ENCODE measurements at places on chromosomes 5 and 9.

GRCh38 chr5:105218018-105218417, 1655.4 kb upstream of the NUDT12 start:
- DNase-seq: no peak

DNA sequence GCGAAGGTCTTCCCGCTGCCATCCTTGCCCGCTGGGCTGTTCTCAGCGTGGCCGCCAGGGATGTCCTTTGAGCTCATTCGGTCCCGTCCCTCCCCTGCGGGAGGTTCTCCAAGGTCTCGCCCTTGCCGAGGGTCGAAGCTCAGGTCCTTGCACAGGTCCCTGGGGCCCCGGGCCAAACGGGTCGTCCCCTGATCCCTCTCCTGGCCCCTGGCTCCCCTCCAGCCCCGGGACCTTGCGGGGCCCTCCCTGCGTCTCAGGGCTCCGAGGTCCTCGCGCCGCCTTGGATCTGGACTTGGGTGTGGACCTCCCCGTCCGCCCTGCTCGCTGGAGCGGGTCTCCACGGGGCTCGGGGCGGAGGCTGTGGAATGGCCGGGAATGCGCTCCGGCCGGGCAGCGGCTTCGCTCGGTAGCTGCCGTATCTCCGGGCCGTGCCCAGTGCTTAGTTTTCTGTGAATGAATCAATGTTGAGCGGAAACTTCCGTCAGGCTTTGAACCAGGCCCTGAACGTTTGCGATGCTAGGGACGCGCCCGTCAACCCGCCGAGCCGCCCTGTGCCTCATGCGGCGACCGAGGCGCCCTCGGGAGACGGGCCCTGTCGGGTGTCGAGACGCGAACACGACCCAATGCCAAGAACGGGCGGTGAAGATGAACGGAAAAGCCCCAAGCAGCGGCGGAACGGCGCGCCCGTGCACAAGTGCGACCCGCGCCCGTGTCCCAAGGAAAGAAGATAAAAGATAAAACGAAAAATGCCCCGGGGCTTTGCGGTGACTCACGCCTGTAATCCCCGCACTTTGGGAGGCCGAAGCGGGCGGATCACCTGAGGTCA, 780 bp downstream of the RNU6ATAC start:
- DNase-seq: peak; percentile 47

DNA sequence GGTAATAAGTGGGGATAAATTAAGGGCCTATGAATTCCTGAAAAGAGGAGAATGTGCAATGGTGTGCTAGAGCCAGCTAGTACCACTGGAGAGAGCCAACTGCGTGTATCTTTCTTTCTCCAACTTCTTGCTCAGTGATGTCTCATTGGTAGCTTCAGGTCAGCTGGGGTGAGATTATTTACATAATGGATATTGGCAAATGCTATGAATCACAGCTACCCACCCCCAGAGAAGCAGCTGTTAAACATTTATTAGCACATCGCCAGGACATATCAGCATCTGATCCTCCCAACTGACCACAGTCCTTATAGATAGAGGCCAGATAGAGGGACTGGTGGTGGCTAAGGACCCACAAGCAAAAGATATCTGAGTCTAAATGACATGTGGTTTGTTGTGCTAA, 421.3 kb downstream of the ACTL7B start:
- no peak for DNase-seq

DNA sequence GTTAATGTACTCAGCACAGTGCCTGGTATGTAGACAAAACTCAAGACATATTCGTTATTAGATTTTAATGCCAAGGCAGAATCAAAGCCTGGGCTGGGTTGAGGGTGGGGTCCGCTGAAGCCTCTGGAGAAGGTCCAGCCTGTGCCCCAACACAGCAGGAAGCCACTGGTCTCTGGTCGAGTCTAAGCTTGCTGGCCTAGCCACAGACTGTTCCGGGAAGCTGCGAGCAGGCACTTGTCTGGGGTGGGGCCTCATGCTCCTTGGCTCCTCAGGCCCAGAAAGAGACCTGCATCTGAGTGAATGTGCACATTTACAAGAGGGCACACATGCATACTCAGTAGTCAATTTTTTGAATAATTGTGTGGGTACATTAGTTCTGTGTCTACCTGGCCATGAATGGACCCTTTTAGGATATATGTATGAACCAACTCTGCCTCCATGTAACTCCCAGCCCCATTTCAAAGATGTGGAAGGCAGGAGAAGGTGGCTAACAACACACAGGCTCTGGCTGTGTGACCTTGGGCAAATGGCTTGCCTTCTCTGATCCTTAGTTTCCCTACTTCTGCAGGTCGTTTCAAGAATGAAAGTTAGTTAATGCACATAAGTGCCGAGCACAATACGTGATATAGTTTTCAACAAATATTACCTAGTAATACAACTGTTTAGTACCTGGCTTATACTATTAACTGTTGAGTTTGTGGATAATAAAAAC, 18.3 kb downstream of the FAT2 start:
- no peak for DNase-seq

GRCh38 chr5:145946112-145946861, 9.9 kb downstream of the SH3RF2 start:
- no peak for DNase-seq

DNA sequence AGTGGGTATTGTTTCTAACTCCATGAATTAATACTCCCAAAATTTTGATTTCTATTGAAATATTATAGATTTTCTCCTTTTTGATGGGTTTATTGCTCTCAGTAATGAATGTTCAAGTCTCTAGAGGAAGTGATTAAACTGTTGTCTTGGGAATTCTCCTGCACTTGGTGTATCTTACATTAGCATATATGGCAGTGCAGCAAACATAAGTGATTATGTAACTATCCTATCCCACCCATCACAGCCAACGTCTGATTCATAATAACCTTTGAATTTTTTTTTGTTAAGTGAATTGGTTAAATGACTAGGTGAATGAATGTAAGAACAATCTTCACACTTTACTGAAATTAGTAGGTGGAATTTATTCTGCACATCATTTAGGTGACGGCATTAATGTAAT, 483.7 kb downstream of the TAF11L14 start:
- DNase-seq: no peak

DNA sequence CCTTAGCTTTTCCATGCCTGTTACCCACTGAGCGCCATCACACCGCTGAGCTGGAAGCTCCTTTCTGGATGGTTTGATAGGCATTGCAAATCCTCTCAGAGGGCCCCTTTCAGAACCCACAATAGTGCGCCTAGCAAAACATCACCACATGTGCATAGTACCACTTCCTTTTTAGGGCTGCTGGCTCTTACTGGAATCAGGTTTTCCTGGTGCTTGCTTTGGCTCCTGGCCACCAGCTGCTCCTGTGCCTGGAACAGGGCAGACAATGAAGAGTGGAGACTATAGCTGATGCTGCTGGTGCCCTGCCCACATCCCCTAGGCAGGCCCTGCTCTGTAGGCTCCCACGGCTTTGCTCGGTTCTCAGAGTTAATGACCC, 163.6 kb upstream of the SEMA6A start:
- DNase-seq: no peak

DNA sequence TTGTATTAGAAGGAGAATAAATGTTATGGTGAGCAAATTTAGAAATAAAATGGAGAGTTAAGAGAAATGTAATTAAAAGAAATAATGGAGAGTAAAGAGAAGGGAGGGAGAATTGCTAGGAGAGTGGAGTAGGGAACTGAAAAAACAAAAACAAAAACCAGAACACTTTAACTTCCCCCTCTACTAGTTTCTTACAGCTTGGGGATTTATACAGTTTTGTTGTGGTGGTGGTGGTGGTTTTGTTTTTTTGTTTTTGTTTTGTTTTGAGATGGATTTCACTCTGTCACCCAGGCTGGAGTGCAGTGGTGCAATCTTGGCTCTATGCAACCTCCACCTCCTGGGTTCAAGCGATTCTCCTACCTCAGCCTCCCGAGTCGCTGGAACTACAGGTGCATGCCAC, 322.4 kb downstream of the TMEM167A start:
- no peak for DNase-seq

DNA sequence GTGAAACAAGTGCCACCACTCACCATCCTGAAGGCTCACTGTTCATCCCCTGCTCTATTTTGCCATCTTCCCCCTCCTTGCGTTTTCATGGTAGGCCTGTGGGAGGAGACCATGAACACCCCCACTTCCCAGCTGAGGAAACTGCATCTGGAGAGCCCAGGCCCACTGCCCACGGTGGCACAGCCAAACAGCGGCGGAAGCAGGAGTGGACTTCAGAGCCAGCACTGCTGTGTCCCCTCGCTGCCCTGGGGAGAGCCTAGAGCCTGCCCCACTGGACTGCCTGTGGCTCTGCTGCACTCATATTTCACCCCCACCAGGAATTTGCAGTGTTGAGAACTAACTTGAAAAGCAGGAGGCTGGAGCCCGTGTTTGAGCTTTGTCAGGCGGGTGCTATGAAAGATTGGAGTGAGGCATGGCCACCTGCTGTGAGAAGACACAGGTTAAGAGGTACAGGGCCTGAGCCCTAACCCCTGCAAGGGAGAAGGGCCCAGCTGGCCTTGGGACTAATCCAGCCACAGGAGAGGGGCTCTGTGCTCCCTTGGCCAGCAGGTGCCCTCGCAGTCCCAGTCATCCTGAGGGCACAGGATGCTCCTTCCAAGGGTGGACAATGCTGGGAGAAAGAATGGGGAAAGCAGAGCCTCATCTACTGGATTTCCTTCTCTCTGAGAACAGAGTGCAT, 79.0 kb downstream of the MACROH2A1 start:
- DNase-seq: no peak

GRCh38 chr9:108812396-108813025, 43.3 kb downstream of the ACTL7B start:
- no peak for DNase-seq

GRCh38 chr9:11192993-11193392, 580.2 kb upstream of the PTPRD start:
- DNase-seq: no peak

DNA sequence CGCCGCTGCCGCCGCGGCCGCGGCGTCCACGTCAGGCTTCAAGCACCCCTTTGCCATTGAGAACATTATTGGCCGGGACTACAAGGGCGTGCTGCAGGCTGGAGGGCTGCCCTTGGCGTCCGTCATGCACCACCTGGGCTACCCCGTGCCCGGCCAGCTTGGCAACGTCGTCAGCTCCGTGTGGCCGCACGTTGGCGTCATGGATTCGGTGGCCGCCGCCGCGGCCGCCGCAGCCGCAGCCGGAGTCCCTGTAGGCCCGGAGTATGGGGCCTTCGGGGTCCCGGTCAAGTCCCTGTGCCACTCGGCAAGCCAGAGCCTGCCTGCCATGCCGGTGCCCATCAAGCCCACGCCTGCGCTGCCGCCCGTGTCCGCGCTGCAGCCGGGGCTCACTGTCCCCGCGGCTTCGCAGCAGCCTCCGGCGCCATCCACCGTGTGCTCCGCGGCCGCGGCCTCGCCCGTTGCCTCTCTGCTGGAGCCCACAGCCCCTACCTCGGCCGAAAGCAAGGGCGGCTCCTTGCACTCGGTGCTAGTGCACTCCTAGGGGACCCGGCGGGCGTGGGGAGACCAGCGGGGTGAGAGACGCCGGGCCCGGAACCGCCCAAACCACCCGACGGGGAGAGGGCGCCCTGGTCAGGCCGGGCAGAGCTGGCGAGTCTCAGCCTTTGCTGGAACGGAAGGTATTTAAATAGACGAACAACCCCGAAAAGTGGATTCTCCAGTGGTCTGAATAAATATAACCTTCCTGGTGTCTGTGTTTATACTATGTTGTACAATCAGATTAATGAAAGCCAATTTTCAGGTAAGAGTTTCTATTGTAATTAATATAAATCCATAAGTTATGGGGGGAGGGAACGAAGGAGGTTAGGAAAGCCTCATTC, 1.2 kb downstream of the FOXB2 start:
- no peak for DNase-seq

- DNase-seq: no peak
These were observed 48.6 kb downstream of the DUSP1 start for GRCh38 chr5:172722327-172722815.

DNA sequence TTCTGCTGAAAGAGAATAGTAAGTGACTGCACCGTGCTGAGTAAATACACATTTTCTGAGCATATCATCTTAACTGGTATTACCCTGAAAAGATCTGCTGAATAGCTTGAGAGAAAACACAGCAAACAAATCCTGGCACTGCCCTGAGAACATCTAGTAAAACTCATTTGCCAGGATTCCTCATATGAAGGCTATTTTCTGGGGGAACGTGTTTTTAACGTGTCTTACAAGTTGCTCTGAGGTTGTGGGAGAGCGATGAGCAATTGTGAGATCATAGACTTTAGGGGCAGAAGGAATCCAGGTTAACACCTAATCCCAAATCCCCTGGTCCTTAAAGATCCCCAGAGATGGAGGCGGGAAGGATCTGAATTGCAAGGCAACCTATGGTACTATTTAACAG, 331.9 kb upstream of the RFX3 start:
- DNase-seq: no peak

GRCh38 chr5:54159153-54159892, 151.1 kb downstream of the ARL15 start:
- no peak for DNase-seq

DNA sequence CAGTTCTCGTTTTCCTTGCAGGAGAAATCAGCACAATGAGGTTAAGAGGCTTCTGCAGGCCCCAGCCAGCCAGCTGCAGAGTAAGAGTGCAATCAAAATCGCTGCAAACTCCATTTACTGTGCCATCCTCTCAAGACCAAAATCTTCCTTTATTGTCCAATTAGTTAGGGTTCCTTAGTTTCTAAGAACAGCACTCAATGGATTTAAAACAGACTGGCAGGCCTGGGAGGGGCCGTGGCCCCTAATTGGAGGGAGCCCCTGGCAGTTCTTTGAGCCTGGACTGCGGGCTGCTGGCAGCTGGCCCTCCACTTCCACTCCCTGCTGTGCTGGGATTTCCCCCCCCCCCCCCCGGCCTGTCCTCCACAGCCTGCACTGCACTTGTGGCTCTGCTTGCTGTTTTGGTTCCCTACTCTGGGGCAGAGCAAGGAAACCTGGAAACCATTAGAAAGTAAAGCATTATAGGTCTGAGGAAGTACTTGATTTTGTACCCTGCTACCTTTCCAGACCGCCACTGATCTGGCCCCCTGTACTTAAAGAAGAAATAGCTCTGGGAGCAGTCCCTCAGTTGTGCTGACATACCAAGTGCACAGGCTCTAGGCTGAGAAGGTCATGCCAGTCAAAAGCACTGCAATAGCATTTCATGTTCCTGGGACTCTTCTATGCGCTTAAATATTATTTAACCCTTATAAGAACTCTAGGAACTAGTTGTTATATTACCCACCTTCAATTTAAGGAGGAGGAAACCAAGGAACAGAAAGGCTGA, 129.0 kb downstream of the APBA1 start:
- DNase-seq: no peak

DNA sequence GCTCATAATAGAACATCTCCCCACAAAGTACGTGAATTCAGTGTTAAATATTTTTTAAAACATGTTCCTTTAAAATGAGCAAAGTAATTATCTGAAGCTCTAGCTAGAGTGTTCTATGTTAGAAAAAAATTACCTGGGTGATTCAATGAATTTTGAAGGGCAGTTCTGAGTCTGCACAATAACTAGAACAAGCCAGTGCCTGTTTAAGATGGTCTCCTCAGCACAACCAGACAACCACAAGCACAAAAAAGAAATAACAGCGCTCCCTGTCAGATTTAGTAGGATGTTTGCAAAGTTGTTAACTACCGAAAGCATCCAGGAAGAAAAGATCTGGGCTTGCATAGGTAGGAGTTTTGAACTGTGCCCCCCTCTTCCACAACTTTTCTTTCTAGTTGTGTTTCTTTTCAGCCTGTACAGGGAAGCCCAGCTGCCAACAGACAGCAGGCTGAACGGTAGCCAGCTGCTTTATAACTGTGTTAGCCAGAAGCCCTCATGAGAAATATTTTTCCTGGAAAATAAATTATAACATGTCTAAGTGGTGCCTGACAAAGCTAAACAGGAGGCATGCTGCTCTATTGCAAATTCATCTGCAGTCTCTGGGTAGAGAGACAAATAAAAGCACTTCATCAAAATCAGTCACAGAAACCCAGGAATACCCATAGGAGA, 1026.9 kb downstream of the MAT2B start:
- DNase-seq: no peak
